ENCODE measurements at places on chromosomes 2 and 18. TPM values are rescaled to one million over a fixed set of nuclear protein-coding genes. Genes with fewer than 3 reads are reported as not detected.

DNA sequence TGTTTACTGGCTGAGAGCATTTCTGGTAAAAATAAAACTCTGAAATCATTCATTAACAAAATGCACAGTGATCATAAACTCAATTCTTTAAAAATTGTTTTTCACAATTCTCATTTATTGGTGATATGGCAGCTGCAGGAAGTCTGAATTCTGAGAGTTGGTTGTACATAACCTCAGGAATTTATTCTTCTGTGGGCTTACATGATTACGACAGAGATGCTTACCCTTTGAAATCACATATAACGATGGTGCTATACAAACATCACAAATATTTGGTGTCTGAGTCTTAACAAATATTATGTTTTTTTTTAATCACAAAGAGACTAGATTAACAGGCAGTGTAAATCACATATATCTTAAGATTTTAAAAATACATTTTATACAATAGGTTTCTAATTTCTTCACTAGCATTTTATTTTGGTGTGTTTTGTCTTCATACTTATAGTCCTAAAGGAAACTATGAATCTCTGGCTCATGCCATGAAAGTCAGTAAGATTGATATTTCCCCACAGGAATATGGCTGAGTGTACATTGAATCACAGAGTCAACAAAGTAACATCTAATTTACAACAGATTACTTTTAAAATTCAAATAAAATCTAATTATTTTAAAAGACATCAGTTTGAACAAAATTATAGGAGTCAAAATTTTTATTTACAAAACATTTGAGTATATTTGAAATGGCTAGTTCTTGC lies 318.8 kb upstream of the THUMPD2 start:
- H3K27ac ChIP-seq, result no peak overlapping the region
- no peaks in the 10 kb centered on the region for H3K27me3 ChIP-seq
- DNase-seq, result no peak
- H3K4me3 ChIP-seq, result no peak overlapping the region

DNA sequence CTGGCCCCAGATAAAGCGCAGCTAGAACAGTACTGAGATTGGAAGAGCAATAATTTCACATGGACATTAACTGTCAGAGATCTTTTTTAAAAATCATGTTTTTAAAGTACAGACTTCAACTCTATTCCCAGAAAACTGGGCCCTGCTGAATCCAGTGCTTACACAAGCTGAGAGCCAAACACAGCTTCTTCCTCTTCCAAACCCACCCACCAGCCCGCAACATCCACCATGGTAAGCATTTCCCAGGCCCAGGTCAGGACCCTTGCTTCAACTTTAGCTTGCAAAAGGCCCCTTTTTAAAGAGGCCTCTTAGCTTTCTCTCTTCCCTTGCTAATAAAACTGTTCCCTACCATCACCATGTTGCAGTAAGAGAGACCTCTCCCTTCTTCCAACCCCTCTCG lies 2.1 kb downstream of the AAK1 start:
- no peaks in the 10 kb centered on the region for H3K27me3 ChIP-seq
- H3K36me3 ChIP-seq, result no peaks in the 10 kb centered on the region
- DNase-seq, result no peak
- peaks cover 34% of the 10 kb centered on the region for H3K4me1 ChIP-seq
- no peak overlapping the region for H3K4me3 ChIP-seq

DNA sequence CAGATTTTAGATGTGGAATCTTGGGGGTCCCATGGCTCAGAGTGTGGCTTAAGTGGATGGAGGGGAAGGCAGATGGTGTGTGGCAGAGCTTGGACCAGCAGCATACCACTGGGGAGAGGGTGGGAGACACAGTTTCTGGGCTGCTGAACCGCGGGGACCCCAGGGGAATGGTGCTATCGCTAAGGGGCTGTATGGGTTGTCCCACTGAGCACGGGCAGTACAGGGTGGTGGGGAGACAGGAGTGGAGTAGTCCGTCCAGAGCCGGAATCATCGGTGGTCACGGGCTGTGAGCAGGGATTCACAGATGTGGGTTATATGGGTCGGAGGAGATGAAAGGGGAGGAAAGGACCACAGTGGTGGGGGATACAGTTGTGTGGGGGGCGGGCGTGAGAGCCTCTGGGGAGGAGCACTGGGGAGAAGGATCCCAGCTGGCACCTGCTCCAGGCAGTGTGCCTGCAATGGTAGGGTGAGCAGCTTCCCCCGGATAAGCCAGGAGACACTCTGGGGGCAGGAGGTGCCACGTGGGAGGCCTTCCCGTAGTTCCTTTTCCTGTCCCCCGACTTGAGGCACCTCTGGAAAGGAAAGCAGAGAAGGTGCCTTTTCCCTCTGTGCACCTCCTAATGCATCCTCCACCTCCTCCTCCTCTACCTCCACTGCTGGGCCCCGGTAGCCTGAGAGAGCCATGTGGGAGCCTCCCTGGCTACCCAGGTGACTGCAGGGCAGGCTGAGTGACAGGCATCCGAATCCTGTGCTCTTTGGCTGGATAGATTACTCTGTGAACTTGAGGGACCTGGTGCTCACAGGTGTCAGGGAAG lies 24.9 kb downstream of the IGFBP5 start:
- no peak overlapping the region for H3K4me3 ChIP-seq
- H3K4me1 ChIP-seq, result no peaks in the 10 kb centered on the region
- H3K36me3 ChIP-seq, result no peaks in the 10 kb centered on the region
- no peak overlapping the region for H3K27ac ChIP-seq
- H3K27me3 ChIP-seq, result 0 out of 2 replicates have a peak, but pooled peaks cover 2% of the 10 kb centered on the region

DNA sequence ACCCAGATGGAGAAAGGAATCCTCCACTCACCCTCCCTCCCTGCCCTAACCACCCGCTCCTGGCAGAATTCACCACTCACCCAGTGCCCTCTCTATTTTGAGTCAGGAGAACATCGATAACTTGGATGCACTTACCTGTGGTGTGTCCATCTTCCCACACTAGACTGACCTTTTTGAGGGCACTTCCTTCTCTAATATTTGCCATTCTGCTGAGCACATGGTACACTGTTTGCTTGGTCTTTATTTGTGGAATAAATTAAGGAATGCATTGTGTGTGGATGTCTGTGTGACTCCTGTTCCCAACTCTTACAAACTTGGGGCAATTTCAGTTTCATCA lies 133.7 kb downstream of the ACKR3 start:
- no peak for DNase-seq
- no peaks in the 10 kb centered on the region for H3K36me3 ChIP-seq
- H3K4me3 ChIP-seq, result no peak overlapping the region
- H3K27ac ChIP-seq, result no peak overlapping the region
- no peaks in the 10 kb centered on the region for H3K4me1 ChIP-seq

DNA sequence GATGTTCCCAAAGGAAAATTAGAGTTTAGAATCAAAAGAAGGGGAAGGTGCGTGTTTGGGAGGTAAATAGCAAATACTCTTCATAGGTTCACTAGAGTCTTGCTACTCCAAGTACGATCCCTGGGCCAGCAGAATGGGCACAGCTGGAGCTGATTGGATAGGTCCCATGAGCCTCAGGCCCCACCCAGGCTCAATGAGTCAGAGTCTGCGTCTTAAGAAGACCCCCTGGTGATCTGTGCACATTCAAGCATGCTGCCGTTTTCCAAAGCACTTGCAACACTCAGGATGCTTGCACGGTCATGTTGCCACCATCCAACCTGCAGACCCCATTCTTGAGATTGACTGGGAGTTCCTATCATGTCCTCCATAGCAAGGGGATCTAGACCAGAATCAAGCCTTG lies 40.5 kb downstream of the ABCG8 start:
- no peak overlapping the region for H3K27ac ChIP-seq
- no peak for DNase-seq
- no peak overlapping the region for H3K4me3 ChIP-seq
- H3K27me3 ChIP-seq, result no peaks in the 10 kb centered on the region
- H3K4me1 ChIP-seq, result no peaks in the 10 kb centered on the region
- no peaks in the 10 kb centered on the region for H3K36me3 ChIP-seq

DNA sequence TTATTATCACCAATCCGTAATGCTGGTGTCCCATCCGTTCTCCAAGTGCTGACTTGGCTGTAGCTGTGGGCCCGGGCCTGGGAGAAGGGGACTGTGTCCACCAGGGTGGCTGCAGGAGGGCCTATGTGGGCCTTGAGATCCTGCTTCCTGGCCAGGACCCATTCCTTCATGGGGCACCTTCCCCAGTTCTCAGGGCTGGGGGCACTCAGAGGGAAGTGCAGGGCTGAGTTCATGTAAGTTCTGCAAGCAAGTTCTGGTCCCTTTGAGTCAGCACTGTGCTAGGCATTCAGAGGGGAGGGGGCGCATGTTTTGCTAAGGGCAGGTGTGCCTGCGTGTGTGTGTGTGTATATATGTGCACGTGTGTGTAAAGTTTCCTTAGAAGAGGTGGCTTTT lies 94.0 kb downstream of the GLI2 start:
- H3K4me1 ChIP-seq, result no peaks in the 10 kb centered on the region
- no peak overlapping the region for H3K4me3 ChIP-seq
- H3K27me3 ChIP-seq, result no peaks in the 10 kb centered on the region
- no peak overlapping the region for H3K27ac ChIP-seq
- no peak for DNase-seq

DNA sequence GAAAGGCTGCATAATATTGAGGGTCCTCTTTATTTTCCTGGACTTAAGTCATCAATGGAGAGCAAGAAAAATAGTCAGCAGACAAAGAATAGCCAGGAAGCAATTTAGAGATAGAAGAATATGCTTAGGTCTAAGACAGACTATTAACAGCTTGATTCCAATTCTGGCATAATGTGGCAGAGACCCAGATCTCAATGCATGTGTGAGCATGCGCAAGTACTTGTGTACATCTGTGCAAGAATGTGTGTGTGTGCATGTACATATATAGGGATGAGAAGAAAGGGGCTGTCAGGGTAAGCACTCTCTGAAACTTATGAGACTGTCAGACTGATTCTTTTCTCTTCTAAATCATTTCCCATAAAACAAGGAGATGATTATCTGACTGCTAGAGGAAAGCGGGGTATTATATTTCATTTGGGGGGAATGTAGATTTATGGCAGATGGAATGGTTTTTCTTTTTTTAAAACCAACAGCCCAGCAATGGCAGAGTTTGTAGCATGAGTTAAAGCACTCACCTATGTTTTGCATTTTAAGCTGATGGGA lies 381.3 kb upstream of the SPRED2 start:
- H3K4me1 ChIP-seq, result no peaks in the 10 kb centered on the region
- H3K27me3 ChIP-seq, result no peaks in the 10 kb centered on the region
- no peak for DNase-seq
- H3K27ac ChIP-seq, result no peak overlapping the region

DNA sequence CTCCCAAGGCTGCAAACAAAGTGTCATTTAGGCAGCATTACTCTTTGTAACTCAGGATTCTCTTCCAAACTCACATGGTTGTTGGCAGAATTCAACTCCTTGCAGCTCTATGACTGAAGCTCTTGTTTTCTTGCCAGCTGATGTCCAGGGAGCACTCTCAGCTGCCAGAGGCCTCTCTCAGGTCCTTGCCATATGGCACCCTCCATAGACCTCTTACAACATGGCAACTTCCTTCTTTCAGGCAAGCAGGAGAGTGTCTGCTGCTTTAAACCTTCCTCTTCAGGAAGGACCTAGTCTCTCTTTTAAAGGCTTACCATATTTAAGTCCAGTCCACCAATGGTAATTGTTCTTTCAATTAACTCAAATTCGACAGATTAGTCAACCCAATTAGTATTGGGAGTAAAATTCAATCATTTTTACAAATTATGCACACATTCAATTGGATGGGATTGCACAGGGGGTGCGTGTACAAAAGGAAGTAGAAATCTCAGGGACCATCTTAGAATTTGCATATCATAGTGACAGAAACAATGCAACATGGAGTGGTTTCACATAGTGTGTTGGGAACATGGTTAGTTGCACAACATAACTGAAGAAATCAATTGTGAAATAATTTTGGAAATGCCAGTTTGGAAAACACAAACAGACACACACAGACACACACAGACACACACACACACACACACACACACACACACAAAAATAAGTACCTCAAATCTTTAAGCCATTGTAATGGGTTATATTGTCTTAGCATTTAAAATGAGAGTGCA lies 893.5 kb upstream of the ZEB2 start:
- H3K27ac ChIP-seq, result no peak overlapping the region
- no peaks in the 10 kb centered on the region for H3K27me3 ChIP-seq
- H3K4me1 ChIP-seq, result no peaks in the 10 kb centered on the region
- no peak for DNase-seq

DNA sequence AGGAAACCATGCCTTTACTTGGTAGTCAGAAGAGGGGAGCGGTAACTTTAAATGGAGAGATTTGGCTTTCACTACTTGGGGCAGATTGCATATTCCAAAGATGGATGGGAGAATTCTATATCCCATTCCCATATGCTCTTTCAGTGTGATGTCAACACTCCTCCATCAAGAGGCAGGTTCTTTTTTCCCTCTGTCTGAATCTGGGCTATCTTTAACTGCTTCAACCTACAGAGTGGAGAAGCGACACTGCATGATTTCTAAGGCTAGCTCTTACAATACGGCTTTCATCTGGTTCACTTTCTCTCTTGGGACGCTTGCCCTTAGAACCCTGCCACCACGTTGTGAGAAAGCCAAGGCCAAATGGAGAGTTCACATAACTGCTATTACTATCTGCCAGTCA lies 34.4 kb downstream of the SKA1 start:
- no peak for DNase-seq
- H3K27ac ChIP-seq, result no peak overlapping the region
- peaks cover 10% of the 10 kb centered on the region for H3K4me1 ChIP-seq
- H3K27me3 ChIP-seq, result no peaks in the 10 kb centered on the region
- no peak overlapping the region for H3K4me3 ChIP-seq
- no peaks in the 10 kb centered on the region for H3K36me3 ChIP-seq

DNA sequence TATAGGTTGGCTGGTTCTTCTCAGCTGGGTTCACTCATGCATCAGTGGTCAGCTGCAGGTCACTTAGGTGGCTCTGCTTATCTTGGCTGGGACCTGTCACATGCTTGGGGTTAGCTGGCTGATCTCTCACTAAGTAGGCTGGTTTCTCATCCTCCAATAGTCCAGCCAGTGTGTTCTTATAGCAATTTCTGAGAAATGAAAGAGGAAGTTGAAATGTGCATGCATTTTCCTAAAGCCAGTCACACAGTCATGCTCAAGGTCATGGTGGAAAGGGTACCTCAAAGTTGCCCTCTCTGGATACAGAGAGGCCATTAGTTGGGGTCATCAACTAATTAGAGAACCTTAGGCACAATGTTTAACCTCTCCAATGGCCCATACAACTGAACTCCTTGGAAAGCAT lies 64.4 kb downstream of the KLHL29 start:
- H3K4me1 ChIP-seq, result no peaks in the 10 kb centered on the region
- no peak overlapping the region for H3K27ac ChIP-seq
- no peaks in the 10 kb centered on the region for H3K36me3 ChIP-seq
- no peak overlapping the region for H3K4me3 ChIP-seq
- no peak for DNase-seq

Gene DYNC1I2
- total RNA-seq, result 62.9 TPM

Gene TUBA3E
- 0.57 TPM for total RNA-seq

Gene RAD51AP2
- total RNA-seq, result not detected

Gene RUFY4
- not detected for total RNA-seq

Data from Caco-2 (cell line).